ENCODE measurements at places on chromosomes 2 and 18. TPM values are rescaled to one million over a fixed set of nuclear protein-coding genes. Genes with fewer than 3 reads are reported as not detected.

DNA sequence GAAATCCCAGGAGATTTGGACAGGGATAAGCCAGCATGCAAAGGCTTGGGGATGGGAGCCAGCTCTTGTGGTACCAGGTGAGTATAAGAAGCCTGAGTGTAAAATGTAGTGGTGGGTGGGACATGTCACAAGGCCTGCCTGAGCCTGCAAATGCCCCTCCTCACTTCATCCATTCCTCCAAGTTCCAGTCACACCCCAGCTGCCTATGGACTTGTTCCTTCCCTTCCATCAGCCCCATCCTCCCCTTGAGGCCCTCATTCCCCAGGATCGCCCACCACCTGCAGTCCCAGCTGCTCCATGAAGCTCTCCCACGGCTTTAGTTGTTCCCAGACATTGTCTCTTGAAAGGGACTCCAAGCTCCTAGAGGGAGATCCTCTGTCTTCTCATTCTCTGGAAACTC lies 81.5 kb downstream of the MARCO start:
- no peak for DNase-seq

DNA sequence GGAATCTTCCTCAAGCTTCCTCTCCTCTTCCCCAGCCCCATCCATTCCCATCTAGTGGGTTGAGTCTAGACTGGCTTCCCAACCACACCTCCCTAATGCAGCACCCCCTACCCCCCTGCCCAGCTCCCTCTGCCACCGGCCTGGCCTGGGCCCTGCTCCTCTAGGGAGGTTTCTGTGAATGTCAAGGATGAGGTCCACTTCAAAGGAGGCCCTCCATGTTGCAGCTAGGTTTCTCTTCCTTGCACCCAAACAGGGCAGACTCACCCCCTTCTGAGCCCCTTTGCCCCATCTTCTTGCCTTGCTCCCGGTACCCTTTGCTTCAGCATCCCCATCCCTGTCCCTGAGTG lies 18.3 kb downstream of the EMX1 start:
- DNase-seq, result no peak

DNA sequence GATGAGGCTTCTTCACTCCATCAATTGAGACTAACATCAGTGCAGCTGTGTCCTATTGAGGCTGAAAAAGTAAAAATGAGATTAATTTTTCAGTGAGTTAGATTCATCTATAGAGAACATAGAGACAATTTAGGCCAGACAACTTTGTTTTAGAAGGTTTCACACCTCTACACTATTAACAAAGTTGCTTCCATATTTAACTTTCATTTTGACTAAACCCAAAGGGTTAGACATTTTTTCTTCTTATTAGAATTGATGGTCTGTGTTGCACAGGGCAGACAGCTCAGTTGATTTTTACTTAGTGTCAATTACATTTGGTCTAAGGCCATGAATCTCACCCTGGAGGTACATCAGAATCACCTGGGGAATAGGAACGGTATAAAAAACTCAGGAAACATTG lies 130.2 kb upstream of the NXPH2 start:
- no peak for DNase-seq

DNA sequence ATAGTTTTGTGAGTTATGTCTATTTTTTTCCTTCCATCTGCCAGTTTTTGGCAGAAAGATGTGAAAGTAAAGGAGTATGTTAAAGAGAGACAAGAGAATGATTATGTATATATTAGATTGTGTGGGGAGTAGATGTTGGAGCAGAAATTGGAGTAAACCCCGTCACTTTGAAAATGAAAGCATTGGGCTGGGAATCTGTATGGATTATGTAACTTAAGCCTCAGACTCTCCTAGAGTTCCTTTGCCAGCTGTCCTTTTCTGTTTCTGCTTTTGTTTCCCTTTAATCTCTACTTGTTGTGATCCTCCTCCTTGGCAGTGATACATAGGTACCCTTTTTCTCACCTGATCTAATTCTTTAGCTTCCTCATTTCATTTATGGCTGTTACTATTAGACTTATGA lies 19.2 kb downstream of the CCDC138 start:
- no peak for DNase-seq

DNA sequence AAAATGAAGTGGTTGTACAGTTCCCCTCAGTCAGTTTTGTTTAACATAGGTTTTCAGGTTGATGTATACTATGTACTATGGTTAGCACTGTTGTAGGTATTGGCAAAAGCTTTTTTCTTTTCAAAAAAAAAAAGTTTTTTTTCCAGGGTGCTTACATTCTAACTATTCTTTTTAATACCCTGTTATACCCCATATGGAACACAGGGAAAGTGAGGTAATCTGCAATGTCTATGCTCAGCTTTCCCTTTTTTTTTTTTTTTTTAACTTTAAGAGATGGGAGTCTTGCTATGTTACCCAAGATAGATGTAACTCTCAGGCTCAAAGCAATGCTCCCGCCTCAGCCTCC lies 590 bp upstream of the CCDC138 start:
- no peak for DNase-seq

PLCL1 gene
- total RNA-seq, result 4.9 TPM

ABCG5 gene
- not detected for total RNA-seq
